DMS79 treated with DMSO at 0.1 percent for 48 hours (cell line): ENCODE measurements at places on chromosomes 4 and X.

DNA sequence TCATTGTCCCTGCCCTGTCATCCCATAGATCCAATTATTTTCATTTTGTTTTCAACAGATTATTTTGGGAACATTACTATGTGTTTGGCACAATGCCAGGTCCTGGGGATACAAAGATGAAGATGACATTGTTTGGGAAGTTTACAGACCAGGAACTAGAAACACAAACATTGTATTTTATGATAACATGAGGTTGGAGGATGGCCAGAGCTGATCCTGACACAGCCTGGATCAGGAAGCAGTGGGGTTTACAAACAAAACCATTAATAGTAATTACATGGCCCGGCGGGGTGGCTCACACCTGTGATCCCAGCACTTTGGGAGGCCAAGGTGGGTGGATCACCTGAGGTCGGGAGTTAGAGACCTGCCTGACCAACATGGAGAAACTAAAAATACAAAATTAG lies 29.9 kb downstream of the CLRN2 start:
- no peak for DNase-seq

DNA sequence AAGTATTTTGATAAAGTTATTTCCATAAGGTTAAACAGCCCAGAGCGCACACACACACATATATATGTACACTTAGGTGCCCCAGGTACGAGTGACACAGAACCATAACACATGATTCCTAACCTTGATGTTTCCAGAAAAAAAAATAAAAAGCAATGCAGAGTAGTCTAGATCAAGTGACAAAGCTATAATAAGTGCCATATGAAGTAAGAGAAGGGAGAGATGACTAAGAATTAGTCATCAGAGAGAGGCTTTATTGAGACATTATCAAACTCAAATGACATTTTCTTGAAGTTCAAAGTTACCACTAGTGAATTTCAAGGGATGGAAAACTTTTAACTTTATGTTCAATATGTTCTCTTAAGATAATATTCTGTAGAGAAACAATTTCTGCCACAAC lies 215.0 kb downstream of the HTR2C start:
- no peak for DNase-seq

GRCh38 chrX:100979881-100980607 lies 10.5 kb downstream of the ARL13A start:
- no peak for DNase-seq

- no peak for DNase-seq
These were observed 12.1 kb upstream of the KLHL13 start for GRCh38 chrX:118128724-118129123.

GRCh38 chrX:14927401-14927800 lies 54.2 kb downstream of the MOSPD2 start:
- DNase-seq, result peak; percentile 44

GRCh38 chr4:75101906-75102786 lies 169.2 kb downstream of the PARM1 start:
- no peak for DNase-seq
